ENCODE measurements at places on chromosomes 3 and 15.
A peak's percentile ranks its signal among the peaks of the same experiment; 100 is the strongest.

- no peak for DNase-seq
These were observed 44.6 kb downstream of the CORO2B start for GRCh38 chr15:68623301-68623892.

DNA sequence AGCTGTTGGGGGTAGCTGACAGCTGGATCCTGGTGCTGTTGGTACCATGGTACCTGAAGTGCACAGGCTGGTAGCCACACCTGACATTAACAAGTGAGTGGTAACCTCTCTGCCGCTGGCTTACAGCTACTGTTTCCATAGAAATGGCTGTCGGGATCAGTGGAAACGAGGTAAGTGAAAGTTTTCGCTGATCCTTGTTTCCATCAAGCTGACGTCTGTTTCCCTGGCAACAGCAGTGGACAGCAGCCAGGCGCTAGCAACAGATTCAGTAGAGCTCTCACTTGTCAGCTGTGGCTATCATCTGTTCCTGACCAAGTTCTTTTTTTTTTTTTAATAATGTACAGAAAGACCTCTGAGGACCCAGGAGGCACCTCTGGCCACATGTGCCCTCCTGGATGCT, 166.2 kb downstream of the CHDH start:
- DNase-seq = no peak

DNA sequence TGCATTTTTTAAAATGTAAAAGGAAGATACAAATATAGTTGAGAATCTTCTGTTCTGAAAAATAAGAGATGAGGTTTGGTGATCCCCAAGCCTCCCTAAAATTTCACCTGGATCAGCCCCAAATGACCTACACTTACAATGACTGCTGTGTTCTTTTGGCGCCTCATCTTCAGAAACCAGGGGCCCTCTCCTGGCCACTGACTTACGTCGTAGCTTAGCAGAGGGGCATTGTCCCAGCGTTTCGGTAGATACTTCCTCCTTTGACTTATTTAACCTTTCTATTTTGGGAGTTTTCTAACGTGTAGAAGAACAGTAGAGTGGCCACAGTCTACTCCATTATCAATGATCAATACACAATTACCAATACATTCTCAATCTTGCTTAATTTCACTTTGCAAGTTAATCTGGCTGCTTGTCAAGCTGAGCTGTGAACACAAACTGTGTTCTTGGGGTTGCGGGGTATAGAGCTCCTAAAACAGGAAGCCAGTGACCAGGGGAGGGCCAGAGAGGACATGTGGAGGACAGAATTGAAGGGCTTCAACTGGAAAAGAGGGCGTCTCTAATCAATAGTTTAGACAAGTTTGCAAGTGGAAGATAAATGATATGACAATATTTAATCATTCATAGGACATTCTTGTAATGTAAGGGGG, 419.5 kb downstream of the LPP start:
- DNase-seq = no peak

GRCh38 chr3:28171962-28172361, 69.5 kb upstream of the CMC1 start:
- no peak for DNase-seq

- no peak for DNase-seq
These were observed 158.8 kb downstream of the SSR3 start for GRCh38 chr3:156395961-156396710.

DNA sequence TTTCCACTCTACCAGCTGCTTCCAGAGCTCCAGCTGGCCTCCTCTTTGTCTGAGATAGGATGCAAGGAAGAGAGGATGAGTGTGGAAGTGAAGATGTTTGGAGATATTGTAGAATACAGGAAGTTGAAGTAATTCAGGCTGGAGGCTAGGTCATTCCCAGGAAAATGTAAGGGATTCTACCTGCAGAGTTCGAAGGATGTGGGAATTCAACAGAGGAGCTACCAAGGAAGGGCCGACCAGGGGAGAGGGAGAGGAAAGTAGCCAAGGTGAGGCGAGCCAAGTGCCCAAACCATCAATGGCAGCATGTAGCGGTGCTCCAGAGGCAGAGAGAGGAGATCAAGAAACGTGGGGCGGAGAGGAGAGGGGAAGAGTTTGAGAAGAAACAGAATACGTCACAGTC, 49.0 kb upstream of the EPHB3 start:
- DNase-seq = no peak

GRCh38 chr15:50315814-50316630, 39.0 kb downstream of the GABPB1 start:
- no peak for DNase-seq

- no peak for DNase-seq
These were observed 558.7 kb downstream of the MAGI1 start for GRCh38 chr3:65479990-65480389.

DNA sequence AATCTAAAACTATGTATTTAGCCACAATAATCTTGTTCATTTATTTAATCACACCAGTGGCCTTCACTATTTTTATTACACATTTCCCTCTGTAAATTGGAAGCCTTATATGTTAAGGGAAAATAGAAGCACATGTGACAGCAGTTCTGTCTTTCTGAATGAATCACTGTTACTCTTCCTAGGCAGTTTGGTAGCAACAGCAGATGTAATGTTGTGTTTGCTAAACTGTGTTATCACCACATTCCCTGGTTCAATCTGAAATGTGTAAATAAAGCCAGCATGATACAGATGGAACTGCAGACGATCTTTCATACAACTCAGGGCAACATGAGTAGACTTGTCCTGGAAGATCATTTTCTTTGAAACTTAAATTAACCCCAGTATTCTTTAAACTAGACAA, 220.1 kb downstream of the MCTP2 start:
- DNase-seq = no peak

DNA sequence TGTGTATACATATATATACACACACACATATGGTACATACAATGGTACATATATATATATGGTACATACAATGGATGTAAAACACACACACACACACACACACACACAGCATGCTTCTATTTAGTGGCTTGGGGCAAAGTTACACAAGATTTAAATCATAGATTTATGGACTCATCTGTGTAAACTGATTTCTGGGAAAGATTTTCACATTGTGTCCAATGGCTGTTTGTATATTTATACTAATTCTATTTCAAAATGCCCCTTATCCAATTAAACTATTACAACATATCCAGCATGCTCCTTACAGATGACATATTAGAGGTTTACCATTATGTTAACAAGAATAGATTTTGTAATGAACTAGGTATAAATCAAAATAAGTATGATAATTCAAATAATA, 94.9 kb downstream of the ANO10 start:
- no peak for DNase-seq

DNA sequence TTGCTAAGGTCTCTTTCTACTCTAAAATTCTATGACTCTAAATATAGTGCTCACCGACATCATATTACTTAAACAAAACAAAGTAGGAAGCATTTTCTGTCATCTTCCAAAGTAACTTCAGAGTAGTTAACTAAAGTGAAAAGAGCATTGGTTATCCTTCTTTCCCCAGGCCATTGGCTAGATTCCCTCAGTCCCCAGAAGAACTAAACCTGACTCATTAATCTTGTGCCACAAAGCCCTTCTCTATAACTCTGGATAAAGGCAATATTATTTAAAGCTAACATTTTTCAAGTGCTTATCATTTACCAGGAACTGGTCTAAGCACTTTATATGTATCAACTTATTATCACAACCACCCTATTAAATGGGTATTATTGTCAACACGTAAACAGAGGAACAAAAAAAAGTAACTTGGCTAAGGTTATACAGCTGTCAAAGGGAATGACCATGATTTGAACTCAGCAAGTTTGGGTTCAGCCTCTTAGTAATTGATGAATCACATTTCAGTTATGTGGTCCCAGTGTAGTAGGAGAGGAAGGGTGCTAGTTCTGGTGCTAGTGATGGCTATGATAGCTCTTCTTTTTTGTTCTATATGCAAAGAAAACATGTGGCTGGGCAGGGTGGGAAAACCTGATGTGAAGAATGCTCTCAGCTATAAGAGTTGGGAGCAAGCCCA, 304.9 kb downstream of the FGF12 start:
- no peak for DNase-seq

GRCh38 chr3:5510300-5510699, 322.8 kb downstream of the EDEM1 start:
- DNase-seq = no peak

- no peak for DNase-seq
These were observed 91.8 kb downstream of the TMEM266 start for GRCh38 chr15:76151599-76151974.

GRCh38 chr15:68256675-68257450, 20.7 kb upstream of the FEM1B start:
- peak; percentile 66 for DNase-seq

GRCh38 chr3:184693011-184693975, 18.6 kb downstream of the MAGEF1 start:
- DNase-seq = no peak

DNA sequence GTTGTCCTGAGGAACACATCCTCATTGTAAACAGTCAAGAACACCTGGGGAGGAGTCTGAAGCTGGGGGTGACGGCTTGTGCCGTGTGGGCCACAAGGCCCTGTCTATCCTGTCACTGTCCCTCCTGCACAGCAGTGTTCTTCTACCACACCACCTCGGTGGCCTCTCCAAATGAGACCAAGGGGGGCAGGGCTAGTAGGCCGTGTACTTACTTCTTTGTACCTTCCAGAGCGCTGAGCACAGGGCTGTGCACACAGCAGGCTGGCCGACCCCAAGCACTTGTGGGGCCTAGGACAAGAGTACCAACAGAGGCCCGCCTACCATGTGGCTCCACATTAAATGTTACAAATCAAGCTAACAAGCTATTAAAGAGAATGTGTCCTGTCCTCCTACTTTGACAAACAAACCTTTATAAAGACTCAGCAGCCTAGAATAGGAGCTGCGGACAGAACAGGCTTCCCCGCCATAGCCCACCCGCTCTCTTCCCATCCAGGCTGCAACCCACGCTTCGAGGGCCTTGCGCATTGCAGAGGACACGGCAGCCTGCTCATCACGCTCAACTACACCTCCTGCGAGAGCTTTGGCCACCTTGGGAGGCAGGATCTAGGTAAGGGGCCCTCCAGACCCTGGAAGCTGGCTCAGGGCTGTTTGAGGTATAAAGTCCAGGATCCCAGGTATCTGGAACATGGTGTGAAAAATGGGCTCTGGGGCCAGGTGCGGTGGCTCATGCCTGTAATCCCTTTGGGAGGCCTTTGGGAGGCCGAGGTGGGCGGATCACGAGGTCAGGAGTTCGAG, 30.5 kb downstream of the MELTF start:
- no peak for DNase-seq

- no peak for DNase-seq
These were observed 71.4 kb downstream of the SPSB4 start for GRCh38 chr3:141122455-141123030.

DNA sequence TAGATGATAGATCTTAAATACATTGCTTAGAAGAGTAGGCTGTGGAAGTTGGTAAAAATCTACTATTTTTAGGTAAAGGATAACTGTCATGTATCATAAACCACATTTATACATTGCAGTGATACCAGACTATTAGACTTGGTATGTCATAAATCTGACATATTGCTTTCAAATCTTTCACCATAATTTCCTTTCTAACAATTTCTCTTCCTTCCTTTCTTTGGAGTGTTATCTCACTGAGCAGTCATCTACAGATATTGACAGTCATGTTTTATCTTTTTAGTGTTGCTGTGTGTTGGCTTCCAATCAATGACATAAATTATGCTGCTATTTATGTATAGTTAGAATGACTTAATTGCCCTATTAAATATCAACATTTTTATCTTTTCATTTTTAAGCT, 588.7 kb downstream of the TUSC7 start:
- DNase-seq = no peak

DNA sequence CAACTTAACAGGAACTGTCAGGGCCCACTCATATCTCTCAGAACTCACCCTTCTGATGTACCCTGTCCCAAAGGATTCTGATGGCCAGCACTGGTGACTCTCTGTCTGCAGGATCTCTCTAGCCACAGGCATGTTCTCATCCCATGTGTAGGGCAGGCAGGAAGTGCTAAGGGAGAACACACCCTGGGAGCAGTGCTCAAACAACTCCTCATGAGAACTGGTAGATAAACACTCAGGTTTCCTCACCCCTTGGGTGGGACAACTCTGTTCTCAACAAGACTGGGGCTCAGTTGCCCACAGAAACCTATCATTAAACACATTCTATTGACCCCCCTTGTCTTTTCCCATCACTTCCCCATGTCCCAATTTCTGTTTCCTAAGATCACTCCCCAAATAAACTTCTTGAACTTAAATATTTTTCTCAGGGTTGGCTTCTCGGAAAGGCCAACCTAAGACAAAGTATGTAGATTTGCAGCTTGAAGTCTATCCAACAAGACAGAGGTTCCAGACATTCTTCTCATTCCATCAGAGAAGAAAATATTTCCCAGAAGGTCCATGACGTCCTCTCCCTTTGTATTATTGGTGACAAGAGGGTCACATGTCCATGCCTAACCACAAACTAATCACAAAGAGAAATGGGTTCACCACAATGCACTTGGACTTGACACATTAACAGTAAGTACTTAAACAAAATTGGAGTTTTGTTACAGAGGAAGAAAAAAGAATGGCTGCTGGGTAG, 276.6 kb upstream of the GADL1 start:
- no peak for DNase-seq

- no peak for DNase-seq
These were observed 28.9 kb downstream of the CFAP91 start for GRCh38 chr3:119731560-119732343.

DNA sequence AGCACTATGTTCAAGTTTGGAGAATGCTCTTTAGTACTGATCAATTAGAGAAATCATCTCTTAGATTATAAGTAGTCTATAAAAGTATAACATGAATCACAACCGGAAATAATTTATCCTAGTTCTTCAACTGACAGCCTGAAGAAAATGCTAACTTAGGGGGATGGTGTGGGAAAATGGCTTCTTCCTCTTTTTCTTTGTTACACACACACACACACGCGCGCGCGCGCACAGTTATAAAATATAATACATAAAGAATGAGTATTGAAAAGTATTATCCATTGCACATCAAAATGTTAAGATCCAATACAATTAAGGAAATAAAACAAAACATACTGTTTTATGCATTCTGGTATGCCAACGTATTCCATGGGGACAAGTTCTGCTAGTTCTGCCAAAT, 11.2 kb upstream of the GTF2A2 start:
- no peak for DNase-seq

DNA sequence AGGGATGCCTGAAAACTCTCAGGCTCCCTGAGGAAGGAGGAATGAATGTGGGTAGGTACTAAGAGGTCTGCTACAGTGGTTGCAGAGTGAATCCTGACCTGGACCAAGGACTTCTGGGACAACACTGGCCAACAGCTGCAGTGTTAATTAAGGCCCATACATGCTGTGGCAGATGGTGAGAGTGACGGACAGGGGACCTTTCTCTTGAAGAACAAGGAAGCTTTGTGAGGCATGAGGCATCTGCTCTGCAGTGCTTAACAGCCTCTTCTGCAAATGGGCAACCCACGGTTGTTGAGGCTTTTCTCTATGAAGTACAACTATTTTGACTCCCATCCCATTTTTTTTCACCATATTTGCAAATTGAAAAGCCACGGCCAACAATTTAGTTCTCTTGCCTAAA, 26.6 kb upstream of the ACAN start:
- no peak for DNase-seq

Measured in stimulated activated CD4-positive, alpha-beta T cell treated with anti-CD3 and anti-CD28 coated beads, Interleukin-12 subunit alpha, Interleukin-12 subunit beta, amount 100 ng/mL, for 48 hours (primary cell).